ENCODE measurements at places on chromosomes 16 and 17.

DNA sequence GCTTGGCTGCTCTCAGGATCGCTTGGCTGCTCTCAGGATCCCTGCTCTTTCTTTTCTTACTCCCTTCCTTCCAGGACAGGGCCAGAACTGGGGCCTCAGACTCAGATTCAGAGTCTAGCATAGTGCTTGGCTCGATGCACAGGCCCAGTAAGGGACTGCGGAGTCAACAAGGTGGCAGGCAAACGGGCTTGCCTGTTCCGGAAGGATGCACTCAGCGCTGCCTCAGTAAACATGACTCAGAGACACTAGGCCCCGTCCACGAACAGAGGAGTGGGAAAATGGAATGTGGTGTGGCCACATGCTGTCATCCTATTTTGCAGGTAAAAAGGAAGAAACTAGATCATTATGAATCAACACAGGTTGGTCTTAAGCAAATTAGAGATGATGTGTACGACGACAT is 9.8 kb downstream of the SPHK1 start:
- no peak for DNase-seq

DNA sequence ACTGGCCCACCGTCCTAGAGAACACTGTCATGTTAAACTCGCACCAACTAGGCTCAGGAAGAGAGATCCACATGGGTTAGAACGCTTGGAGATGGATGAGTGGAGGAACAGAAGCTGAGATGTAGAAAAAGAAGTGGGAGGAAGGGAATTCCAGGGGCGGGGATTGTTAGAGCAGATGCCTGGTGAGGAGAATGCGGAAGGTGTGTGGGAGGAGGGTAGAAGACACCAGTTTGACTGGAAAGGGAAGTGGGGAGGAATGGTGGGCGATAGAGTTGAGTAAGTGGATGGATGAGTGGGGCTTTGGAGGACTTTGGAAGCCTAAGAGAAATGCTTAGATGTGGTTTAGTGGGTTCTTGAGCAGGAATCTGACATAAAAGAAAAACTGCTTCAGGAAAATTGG is 37.4 kb downstream of the DHX38 start:
- DNase-seq, result no peak

DNA sequence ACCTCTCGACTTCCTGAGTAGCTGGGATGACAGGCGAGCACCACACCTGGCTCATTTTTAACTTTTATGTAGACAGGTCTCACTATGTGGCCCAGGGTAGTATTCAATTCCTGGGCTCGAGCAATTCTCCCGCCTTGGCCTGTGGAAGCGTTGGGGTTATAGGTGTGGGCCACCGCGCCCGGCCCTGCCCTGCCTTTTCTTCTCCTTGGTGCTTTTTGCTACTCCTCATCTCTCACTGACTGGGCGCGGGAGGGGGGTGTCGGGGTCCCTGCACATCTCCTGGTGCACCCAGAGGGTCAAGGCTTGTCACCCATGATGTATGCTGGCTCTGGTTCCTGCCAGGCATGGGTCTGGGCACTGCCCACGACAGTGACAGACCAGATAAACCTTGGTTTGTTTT is 2.9 kb downstream of the MCRIP2 start:
- no peak for DNase-seq

GRCh38 chr17:61354895-61355874 is 44.5 kb upstream of the TBX2 start:
- no peak for DNase-seq

- DNase-seq, result no peak
These were observed 16.8 kb downstream of the CASKIN1 start for GRCh38 chr16:2179576-2179975.

DNA sequence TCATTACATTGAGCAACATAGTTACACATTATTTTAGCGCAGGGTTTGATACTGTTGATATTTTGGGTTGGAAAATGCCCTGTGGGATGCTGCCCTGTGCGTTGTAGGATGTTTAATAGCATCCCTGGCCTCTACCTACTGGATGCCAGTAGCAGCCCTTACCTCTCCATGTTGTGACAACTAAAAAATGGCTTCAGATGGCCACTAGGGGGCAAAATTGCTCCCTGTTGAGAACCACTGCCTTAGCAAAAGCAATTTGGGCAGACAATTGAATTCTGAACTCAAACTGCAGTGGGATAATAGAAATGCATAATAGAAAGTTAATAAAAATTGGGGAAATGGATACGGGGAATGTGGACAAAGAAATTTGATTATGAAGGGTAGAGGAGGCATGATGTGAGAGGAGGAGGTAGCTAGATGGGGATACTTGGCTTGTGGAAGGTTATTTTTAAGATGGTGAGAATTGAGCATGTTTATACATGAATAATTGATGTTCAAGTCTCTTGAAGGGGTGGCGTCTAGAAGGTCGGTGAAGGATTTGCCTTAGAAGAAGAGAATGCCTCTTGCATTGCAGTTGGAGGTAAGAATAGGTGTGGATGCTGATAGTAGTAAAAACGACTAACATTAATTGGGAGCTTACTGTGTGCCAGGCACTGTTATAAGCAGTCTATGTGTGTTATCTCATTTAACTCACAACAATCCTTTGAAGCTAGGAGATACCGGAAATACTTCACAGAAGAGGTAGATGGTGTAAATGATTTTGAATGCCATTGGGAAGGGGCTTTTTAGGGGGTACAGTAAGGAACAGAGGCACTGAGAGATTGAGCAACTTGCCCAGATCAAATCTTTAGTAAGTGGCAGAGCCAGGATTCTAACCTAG is 19.0 kb downstream of the HEATR9 start:
- no peak for DNase-seq

- peak; percentile 35 for DNase-seq
These were observed 54.7 kb downstream of the CBFA2T3 start for GRCh38 chr16:88922114-88922825.

DNA sequence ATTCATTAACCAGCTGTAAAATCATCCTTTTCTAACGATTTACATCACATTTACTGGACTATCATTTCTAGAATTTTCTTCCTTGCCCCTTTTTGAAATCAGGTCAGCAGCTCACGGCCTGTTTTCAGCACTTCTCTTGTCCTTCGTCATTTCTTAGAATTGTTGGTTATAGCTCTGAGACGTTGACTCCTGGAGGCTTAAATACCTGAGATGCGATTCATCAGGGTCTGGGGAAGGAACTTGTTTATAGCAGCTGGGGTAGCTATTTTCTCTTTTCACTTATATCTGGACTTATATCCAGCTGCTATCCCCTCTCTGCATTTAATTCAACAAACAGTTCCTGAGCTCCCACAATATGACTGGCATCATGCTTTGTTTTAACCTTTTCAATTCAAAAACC is 338.7 kb upstream of the TNRC6C start:
- DNase-seq, result no peak

DNA sequence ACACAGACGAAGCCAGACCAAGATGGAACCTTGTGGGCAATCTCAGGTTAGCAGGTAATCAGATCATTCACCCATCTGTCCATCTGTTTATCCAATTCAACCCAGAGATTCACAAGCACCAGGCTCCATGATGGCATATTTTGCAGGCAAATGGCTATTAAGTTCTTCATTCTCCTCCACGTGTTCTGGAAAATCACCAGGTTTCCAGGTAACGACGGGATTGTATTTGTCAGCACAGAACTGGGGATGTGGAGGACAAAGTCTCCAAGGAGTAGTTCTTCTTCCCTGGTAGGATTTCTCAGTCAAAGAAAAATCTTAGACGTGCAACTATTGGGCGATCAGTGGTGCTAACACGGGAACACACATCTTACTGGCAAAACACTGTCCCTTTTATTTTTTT is 368.8 kb downstream of the SLC39A11 start:
- DNase-seq, result no peak

DNA sequence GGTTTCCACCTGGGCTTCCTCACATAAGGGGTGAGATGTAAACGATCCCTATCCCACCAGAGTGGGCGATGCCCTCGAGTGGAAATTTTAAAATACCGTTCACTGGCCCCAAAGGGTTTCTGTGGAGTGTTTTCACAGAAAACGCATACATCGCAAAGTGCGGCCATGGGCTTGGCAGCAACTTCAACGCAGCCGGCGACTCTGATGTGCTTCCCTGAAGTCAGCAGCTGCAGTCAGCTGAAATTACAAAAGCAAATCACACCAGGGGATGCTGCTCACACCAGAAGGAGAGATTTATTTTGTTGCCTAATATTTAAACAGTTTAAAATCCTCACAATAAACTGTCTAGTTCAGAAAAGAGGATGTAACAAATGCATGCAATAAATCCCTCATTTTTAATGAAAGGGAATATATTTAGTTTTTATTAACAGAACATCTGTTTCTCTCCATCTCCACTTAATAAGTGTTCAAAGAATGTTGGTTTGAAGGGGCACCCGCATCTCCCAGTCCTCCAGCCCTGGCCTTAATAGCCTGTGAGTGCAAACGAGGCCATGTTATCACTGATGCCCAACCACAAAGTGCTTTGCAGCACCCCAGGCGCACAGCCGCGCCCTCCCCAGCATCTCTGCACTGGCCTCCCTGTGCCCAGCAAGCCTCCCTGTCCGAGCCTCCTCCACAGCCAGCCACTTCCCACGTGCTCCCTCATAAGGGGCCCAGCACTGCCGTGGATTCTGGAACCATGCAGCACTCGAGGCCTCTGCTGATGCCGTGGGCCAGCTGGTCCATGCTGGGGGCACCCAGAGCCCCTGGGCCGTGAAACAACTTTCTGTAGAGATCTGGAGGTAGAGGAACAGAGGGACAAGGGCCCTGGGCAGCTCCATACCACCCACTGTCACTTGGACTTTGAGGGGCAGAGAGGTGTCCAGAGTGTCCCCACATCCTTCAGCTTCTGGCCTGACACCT is 17.3 kb upstream of the XYLT2 start:
- no peak for DNase-seq

DNA sequence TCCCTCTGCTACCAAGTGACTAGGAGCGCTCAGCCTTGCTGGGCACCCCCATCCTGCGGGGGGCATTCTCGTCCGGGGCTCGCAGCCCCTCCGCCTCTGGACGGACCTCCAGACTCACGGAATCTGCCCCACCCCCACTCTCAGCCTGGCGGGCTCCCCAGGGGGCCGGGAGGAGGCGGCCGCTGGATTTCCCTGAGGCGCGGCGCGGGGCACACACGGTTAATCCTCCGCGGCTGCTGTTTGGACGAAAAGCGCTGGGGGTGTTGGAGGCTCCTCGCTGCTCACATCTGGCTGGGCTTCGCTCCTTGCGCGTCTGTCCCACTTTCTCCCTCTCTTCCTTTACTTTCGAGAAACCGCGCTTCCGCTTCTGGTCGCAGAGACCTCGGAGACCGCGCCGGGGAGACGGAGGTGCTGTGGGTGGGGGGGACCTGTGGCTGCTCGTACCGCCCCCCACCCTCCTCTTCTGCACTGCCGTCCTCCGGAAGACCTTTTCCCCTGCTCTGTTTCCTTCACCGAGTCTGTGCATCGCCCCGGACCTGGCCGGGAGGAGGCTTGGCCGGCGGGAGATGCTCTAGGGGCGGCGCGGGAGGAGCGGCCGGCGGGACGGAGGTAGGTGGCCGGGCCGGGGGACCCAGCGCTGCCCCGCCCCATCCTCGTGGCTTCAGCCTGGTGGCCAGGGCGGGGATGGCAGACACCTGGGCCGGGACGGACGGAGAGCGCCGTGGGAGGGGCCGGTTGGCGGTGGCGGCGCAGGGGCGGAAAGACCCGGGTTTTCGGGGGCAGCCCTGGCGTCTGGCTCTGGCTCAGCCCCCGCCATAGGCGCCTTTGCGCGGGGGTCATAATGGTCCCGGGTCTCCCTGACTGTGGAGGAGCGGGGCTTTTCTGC is at the start of gene C1QTNF1:
Gene C1QTNF1 (plus strand): TSS at position 284 of the 886 bp plus-strand sequence. CDS start 19,800 bp downstream, outside the sequence.
- DNase-seq, result no peak

GRCh38 chr16:22123759-22124490 is 31.6 kb downstream of the VWA3A start:
- no peak for DNase-seq

DNA sequence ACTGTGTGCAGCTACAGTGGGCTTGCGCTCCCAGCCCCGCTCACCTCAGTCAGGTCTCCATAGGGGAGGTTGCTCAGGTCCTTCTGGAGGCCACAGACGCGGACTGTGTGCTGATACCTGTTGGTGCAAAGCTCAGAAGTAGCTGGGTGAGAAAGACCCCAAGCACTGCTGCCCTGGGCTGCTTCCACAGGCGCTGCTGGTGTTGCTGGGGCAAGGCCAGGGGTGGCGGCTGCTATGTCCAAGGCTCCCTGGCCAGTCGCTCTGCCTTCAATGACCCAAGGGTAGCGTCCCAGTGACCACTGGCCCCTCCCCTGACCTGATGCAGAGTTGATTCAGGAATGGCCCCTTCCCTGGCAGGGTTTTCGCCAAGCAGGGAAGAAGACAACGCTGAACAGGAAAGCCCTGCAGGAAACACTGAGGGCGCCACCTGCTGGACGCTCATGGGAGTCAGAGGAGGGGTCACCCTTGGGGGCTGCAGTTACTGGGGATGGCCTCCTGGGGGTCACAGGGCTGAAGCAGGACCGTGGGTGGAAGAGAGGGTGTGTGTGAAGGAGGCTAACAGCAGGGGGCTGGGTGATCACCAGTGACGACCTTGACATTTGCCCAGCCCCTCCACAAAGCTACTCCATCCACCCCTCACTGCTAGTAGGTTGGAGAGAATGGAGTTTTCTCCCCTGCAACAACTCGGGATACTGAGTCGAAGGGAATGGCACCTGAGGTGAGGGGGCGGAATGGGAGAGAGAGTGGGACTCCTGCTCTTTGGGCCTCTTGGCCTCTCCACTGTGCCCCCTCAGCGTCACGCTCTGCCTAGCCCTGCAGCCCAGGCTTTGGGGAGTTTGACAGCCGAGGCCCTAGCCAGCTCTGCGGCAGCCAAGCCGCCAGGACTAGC is 38.3 kb downstream of the ABCC12 start:
- DNase-seq, result no peak

DNA sequence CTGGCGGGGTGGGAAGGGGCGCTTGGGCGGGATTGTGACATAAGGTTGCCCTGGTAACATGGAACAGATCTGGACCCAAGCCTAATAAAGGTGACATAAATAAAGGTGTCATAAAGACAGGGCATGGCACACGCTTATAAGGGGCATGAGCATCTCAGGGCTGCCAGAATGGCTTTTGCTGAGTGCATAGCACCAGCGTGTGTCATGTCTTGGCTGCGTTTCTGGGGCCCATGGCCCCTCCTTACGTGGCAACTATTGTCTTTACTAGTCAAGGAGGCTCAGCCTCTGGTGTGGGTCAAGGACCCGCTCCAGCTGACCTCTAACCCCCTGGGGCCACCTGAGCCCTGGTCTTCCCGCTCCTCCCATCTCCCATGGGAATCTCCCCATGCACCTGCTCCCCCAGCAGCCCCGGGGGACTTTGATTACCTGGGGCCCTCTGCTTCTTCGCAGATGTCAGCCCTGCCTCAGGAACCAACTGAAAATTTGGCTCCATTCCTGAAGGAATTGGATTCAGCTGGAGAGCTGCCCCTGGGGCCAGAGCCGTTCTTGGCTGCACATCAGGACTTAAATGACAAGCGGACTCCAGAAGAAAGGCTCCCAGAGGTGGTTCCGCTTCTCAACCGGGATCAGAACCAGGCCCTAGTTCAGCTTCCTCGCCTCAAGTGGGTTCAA is 13.9 kb downstream of the LRRC37B start:
- no peak for DNase-seq

- DNase-seq, result no peak
These were observed 3.4 kb upstream of the CDT1 start for GRCh38 chr16:88800277-88800592.

- no peak for DNase-seq
These were observed 714 bp downstream of the TNS4 start for GRCh38 chr17:40500709-40501108.
